ENCODE measurements at places on chromosomes 11 and 22. TPM values are rescaled to one million over a fixed set of nuclear protein-coding genes. Genes with fewer than 3 reads are reported as not detected.

NAALADL1 gene
- total RNA-seq = 20.2 TPM

MRGPRX3 gene
- total RNA-seq = not detected

SCGB1D1 gene
- not detected for total RNA-seq

ART1 gene
- total RNA-seq = 3.3 TPM

ANKK1 gene
- total RNA-seq = 0.47 TPM

E2F8 gene
- 6.4 TPM for total RNA-seq

SLC5A12 gene
- 38.4 TPM for total RNA-seq

LARGE2 gene
- 14.3 TPM for total RNA-seq

ACCSL gene
- not detected for total RNA-seq

ABCG4 gene
- 0.76 TPM for total RNA-seq

ALDH3B2 gene
- 2.1 TPM for total RNA-seq

OR4A5 gene
- total RNA-seq = not detected

FGF3 gene
- not detected for total RNA-seq

FAM118A gene
- 35.9 TPM for total RNA-seq

CHADL gene
- total RNA-seq = 5.1 TPM
